MCF 10A (cell line): ENCODE measurements at places on chromosomes 3 and 15.

GRCh38 chr3:97504463-97504862, 260.1 kb upstream of the ARL6 start:
- DNase-seq = no peak

GRCh38 chr3:105414841-105415240, 48.1 kb downstream of the ALCAM start:
- DNase-seq = no peak

- no peak for DNase-seq
Measured at GRCh38 chr15:93671387-93671943, 559.9 kb upstream of the MCTP2 start.

DNA sequence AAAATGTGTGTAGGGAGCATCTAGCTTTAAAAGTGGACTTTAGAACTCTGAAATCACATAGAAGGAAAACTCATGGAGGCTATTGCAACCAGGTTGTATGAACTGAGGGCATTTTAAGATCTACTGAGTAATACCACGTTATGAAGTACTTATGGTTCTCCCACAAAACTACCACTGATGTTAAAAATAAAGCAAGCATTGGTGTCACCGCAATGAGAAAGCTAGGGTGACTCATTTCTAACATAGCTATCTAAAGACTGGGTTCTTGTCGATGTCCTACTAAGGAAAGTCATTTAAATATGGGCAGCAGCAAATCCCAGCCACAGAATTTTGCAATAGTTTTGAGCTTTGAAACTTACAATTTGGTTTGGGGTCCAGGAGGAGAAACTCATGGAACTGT, 584.8 kb downstream of the DIPK2A start:
- DNase-seq = no peak

- no peak for DNase-seq
Measured at GRCh38 chr15:100516643-100517512, 11.9 kb downstream of the CERS3 start.

DNA sequence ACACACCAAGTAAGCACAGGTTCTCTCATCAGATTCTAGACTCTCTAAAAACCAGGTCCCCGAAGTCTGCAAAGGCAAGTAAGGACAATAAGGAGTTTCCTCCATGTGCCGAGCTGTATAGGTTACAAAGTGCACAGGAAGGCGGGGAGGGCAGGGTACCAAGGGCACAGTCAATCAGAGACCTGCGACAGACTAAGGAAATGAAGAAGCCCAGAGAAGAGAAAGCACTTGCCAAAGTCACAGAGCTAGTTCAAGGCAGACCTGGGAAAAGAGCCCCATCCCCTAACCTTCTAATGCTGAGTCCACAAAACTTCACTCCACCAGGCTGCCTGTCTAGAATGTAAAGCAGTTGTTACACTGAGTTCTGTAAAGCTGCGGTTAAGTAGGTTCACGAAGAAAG, 1.7 kb downstream of the SEC13 start:
- DNase-seq = no peak

DNA sequence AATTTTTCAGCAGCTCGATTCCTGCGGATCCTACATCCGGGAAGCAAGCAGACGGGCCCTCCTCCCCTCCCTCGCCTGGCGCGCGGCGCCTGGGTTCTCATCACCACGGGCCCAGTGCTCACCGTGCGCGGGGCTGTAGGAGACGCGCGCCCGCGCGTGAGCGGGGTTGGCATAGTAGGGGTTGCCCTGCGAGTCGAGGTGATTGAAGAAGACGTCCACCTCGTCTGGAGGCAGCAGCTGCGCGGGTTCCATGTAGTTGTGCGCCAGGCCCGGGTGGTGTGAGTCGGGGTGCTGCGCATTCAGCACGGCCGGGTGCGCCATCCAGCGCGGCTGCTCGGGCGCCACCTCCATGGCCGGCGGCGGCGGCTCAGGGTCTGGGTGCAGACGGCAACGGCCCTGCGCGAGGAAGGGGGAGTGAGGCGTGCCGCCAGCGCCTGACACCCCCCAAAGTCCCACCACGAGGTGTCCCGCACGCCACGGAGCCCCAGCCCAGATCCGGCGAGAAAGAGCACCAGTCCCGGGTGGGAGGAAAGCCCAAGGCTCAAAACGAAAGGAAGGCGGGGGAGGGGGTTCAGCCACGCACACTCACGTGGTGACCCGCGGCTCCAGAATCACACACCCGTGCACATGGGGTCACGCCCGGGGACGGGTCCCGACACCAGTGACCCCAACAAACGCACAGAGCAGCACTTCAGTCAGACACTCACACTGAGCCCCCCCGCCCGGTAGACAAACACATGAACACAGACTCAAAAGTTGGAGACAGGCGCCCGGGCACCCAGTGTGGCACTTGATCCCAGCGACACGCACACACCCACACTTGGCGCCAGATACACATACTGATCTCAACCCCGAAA, 6.1 kb downstream of the GATA2 start:
- peak; percentile 4 for DNase-seq

- no peak for DNase-seq
Measured at GRCh38 chr15:27082526-27082925, 111.5 kb downstream of the GABRG3 start.

DNA sequence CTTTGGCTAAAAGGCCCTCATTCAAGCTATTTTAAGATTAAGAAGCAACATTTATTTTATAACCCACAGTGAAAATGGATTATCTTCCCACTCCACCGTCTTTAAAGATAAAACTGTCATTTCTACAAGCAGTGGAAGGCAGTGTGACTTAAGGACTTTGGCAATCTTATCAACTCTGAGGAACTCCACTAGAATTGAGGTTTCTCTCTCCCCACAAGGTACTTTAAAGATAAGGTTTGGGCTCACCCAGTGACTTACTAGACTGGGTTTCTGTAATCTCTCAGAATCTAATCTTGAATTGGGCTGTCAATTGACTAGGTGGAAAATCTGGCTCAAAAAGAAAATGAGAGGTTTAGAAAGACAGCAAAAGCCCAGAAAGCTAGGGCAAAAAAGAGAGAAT, 21.7 kb downstream of the ZNF385D start:
- DNase-seq = no peak

- peak; percentile 73 for DNase-seq
Measured at GRCh38 chr3:132432639-132433038, 15.3 kb downstream of the DNAJC13 start.

DNA sequence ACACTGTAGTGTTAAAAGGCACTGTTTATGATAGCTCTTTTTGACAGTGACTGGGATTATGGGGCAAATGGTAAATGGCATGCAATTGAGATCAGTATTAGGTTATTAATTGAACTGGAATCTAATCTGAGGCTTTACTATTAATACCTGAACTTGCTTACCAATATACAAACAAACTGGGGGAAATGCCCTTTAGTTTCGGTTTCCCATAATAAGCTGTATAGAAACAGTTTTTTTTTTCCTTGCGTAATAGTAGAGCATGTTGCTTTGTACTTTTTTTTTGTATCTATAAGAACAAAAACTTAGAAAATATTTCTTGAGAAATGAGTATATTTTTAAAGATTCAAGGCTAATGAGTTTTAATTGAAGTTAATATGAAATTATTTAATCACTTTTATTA, 95.0 kb downstream of the FNDC3B start:
- no peak for DNase-seq

- DNase-seq = no peak
Measured at GRCh38 chr3:46242120-46242519, at the start of gene CCR3. TSS of gene CCR3 (plus strand) at chr3:46242460. CDS start at chr3:46265159, 22,699 bp downstream.

GRCh38 chr3:3783210-3783609, 16.0 kb upstream of the LRRN1 start:
- DNase-seq = no peak

DNA sequence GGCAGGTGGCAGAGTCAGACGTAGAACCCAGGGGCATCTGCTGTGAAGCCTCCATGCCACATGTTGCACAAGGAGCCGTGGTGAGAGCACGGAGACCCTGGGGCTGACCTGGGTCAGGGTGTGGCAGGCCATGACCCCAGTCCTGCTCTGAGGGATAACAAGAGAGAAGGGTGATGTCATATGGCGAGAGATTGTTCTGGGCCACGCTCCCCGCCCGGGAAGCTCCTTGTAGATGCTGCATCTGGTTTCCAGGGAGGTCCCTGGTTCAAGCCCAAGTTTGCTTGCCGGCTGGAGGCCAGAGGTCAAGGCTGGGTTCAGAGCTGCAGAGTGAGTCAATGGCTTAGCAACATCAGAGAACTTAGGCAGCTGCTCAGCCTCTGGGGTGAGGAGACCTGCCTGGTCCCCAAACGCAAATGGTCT, 17.3 kb downstream of the FGD5 start:
- DNase-seq = no peak

- no peak for DNase-seq
Measured at GRCh38 chr3:13772321-13772745, 107.5 kb downstream of the WNT7A start.

- DNase-seq = no peak
Measured at GRCh38 chr3:142896996-142897395, 8.1 kb upstream of the PCOLCE2 start.

DNA sequence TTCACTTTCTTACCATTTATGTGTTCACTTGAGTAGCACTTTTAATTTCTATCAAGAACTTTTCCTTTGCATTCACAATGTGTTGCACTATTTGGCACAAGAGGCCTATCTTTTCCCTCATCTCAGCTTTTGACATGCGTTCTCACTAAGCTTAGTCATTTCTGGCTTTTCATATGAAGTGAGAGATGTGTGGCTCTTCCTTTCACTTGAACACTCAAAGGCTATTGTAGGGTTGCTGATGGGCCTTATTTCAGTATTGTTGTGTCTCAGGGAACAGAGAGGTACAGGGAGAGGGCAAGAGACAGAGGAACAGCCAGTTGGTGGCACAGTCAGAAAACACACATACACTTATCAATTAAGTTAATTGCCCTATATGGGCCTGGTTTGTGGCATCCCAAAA, 127.4 kb upstream of the MLF1 start:
- DNase-seq = no peak

DNA sequence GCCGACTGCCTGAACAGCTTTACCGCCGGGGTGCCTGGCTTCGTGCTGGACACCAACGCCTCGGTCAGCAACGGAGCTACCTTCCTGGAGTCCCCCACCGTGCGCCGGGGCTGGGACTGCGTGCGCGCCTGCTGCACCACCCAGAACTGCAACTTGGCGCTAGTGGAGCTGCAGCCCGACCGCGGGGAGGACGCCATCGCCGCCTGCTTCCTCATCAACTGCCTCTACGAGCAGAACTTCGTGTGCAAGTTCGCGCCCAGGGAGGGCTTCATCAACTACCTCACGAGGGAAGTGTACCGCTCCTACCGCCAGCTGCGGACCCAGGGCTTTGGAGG, 815 bp downstream of the SPINT1 start:
- DNase-seq = no peak

DNA sequence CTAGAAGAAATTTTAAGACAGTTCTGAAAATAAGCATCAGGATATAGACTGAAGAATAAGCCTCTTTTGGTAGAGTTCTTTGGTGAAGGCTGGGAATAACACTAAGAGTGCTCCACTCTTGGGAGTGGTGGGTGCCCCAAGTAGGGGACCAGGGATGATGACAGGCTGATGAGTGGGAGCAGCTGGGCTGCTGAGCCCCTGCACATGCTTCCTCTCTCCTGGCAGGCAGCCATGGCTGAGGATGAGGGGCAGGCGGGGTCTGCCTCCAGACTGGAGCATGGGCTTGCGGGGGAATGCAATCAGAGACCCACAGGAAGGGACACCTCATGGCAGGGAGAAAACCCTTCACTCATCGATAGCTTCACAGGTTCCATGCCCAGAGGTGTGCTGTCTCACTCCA, 72.6 kb upstream of the RORA start:
- no peak for DNase-seq

GRCh38 chr3:151609491-151609890, 124.2 kb upstream of the AADACL2 start:
- DNase-seq = no peak

- DNase-seq = no peak
Measured at GRCh38 chr3:178536211-178537079, at the start of gene KCNMB2. TSS of gene KCNMB2 (plus strand) at chr3:178536436.

DNA sequence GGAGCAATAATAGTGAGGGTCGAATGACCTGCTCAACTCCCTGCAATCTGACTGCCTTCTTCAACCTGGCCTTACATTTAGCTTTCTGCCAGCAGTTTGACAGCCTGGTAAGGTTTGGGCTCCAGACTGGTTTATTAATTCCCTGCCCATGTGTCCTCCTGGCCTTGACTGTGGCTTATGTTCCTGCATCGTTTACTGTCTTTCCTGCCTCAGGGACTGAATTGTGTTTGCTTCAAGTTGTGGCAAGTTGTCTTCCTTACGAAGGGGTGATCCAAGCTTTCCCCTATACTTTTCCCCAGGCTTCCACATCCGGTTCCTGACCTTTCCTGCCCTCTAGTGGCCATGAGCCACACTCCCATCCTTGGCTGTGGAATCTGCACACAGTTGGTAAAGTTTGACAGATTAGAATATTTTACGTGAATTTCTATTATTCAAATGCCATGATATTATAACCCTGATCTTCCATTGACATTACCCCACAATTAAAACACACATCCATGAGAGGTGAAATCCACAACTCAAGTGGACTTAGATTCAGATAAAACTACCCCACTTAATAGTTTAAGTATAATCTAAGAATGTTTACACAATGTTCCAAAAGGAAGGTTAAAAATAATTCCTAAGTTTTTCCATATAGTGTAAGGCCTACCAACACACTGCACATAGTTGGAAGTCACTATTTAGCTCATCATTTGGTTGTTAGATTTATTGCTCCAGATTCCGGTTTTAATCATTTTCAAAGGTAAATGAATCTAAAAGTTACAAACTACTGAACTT, 95.7 kb downstream of the NEDD4 start:
- DNase-seq = peak; percentile 87

DNA sequence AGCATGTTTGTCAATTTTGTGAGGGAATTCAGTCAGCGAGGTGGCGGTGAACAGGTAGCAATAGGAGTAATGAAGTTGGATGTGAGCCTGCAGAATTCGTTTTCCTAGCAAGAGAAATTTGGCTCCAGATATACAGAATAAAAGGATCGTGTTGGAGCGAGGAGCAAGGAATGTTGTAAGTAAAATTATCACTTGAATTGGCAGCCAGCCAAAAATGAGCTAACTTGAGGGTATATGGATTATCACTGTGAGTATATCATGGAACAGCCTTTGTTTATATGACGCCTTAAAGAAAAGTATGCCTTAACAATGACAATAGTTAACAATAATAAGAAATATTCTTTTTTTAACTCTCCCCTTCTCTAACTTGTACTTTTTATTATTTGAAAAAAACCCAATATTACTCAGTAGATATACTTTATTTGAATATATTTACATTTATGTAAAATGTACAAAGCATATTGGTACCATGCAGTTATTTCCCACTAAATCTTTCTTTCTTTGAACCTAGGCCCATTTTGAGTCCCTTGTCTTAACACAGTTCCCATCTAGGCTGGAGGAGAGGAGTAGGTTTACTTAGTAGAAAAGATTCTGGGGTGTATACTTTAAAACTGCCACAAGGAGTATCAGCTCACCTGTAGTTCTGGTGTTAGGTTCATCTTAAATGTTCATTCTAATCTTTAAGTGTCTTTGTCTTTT, 29.3 kb downstream of the EPHA6 start:
- DNase-seq = peak; percentile 27
